Spleen (tissue), 13 donors: ENCODE measurements at places on chromosomes 16 and 17. TPM values are rescaled to one million over a fixed set of nuclear protein-coding genes. Genes with fewer than 3 reads are reported as not detected.

LPO gene
- not detected for total RNA-seq

MYH11 gene
- 114 TPM for total RNA-seq

HOXB1 gene
- total RNA-seq: not detected

KRTAP4-6 gene
- not detected for total RNA-seq

SCGB1C2 gene
- not detected for total RNA-seq

SLC5A11 gene
- total RNA-seq: 1.5 TPM

KRT24 gene
- total RNA-seq: not detected

EPN2 gene
- 26.0 TPM for total RNA-seq

ADAT1 gene
- 60.3 TPM for total RNA-seq

RASD1 gene
- total RNA-seq: 52.3 TPM

CDK5R1 gene
- 23.3 TPM for total RNA-seq

- H3K27ac ChIP-seq: no peak overlapping the region
- no peaks in the 10 kb centered on the region for H3K27me3 ChIP-seq
- no peaks in the 10 kb centered on the region for H3K36me3 ChIP-seq
- H3K4me3 ChIP-seq: no peak overlapping the region
- no peak for DNase-seq
These were observed 42.2 kb downstream of the ABAT start for GRCh38 chr16:8716592-8716991.

DNA sequence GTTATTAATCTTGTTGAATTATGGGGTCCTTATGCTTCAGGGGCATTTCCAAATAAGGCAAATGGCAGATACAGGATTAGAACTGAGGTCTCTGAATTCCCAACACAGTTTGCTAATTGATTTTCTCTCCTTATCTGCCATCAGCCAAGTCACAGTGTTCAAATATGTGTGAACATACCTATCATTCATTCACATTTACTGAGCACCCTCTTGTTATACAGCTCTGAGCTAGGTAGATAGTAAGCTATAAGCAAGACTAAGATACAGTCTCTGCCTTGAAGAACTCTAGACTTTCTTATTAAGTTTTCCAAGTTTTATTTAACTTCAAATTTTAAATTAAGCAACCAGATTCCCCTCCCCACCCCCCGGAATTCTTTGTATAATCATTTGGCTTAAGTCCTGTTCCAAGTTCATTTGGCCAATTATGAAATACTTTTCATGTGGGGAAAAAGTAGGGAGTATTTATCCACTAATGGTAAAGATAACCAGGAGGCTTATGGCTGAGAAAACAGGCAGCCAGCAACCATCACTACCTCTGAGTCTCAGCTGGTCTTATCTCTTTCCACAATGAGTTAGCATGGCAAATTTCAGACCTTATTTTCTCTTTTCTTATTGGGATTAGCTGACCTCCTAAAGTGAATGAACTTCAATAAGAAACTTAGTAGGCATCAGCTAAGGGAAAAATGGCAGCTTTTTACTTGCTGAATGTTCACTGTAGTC lies 31.4 kb upstream of the CORO6 start:
- H3K27ac ChIP-seq: no peak overlapping the region
- no peaks in the 10 kb centered on the region for H3K4me1 ChIP-seq
- H3K27me3 ChIP-seq: no peaks in the 10 kb centered on the region
- H3K4me3 ChIP-seq: no peak overlapping the region

DNA sequence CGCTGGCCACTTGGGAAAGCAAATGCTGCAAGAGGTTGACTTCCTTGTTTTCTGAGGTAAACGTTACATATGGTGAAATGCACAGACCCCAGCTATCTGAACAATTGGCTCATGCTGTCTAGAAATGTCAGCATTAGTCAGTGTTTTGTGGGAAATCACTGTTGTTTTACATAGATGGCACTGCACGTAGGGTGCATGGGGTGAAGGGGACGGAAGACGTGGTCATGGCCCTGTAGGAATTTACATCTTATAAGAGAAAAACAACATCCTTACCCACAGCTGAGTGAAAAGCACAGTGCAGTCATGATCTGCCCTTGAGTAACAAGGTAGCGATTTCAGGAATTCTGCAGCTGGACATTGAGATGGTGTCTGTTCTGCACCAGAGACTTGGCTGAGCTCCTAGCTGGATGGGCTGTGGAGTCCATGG lies 15.2 kb downstream of the RPTOR start:
- no peak overlapping the region for H3K4me3 ChIP-seq
- H3K27me3 ChIP-seq: no peaks in the 10 kb centered on the region
- peaks cover 4% of the 10 kb centered on the region for H3K4me1 ChIP-seq
- no peak overlapping the region for H3K27ac ChIP-seq
- H3K36me3 ChIP-seq: no peaks in the 10 kb centered on the region
- DNase-seq: no peak

GRCh38 chr16:2817340-2818271 lies 569 bp downstream of the PRSS21 start:
- no peaks in the 10 kb centered on the region for H3K36me3 ChIP-seq
- no peak overlapping the region for H3K27ac ChIP-seq
- H3K4me1 ChIP-seq: no peaks in the 10 kb centered on the region
- peak overlapping the region; percentile 52 for H3K4me3 ChIP-seq
- peak; percentile 66 for DNase-seq

DNA sequence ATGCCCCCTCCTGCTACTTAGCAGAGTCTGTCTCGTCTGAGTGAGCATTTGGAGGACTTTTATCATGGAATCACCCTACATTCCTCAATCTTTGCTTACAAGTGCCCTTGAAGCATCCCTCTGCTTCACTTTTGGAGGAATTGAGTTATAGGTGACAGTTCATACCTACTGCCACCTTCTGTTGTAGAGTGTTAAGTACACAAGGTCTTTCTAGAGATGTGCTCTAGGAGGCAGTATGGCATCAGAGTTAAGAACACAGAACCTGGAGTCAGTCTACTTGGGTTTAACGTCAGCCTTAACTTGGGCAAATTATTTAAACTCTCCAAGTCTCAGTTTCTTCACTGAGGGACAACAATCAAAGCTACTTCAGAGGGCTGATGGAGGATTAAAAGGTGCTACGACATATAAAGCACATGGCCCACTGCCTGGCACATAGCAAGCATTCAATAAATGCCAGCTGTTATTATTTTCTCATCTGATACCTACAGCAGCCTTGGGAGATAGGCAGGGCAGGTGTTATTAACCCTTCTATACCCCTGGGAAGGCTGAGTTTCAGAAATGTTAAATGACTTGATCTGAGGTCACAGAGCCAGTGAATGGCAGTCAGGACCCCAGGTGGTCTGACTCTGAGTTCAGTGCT lies 62.2 kb downstream of the UTP18 start:
- no peak overlapping the region for H3K4me3 ChIP-seq
- no peaks in the 10 kb centered on the region for H3K36me3 ChIP-seq
- H3K27ac ChIP-seq: no peak overlapping the region
- no peak for DNase-seq

GRCh38 chr17:64491034-64491860 lies 5.6 kb downstream of the POLG2 start:
- H3K4me1 ChIP-seq: peaks cover 30% of the 10 kb centered on the region
- no peak for DNase-seq
- no peaks in the 10 kb centered on the region for H3K27me3 ChIP-seq

DNA sequence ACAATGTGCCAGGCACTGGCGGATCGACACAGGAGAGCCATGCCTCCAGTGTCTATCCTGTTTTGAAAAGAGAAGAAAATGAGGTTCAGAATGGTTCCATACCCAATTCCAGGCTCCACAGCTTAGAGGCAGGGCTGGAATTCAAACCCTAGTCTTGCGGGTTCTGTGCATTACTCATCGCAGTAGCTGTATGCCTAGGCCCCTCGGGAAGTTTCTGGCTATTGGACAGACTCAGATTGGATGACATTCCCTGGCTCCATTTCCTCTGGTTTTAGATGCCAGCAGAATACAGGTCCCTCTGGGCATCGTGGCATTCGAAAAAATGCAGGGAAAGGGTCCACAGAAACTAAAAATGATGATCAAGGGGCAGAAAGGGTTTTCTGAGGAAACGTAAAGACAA lies 184.7 kb downstream of the COPRS start:
- no peaks in the 10 kb centered on the region for H3K36me3 ChIP-seq
- H3K27ac ChIP-seq: no peak overlapping the region
- H3K4me3 ChIP-seq: no peak overlapping the region
- DNase-seq: no peak

- DNase-seq: peak; percentile 57
- H3K27ac ChIP-seq: peak overlapping the region; percentile 72
- H3K36me3 ChIP-seq: peaks cover 48% of the 10 kb centered on the region
- H3K27me3 ChIP-seq: no peaks in the 10 kb centered on the region
These were observed 3.0 kb downstream of the PRR29 start for GRCh38 chr17:64001091-64001579.

- no peak for DNase-seq
- H3K36me3 ChIP-seq: no peaks in the 10 kb centered on the region
- H3K4me1 ChIP-seq: no peaks in the 10 kb centered on the region
These were observed 10.2 kb downstream of the NOG start for GRCh38 chr17:56603486-56604238.

DNA sequence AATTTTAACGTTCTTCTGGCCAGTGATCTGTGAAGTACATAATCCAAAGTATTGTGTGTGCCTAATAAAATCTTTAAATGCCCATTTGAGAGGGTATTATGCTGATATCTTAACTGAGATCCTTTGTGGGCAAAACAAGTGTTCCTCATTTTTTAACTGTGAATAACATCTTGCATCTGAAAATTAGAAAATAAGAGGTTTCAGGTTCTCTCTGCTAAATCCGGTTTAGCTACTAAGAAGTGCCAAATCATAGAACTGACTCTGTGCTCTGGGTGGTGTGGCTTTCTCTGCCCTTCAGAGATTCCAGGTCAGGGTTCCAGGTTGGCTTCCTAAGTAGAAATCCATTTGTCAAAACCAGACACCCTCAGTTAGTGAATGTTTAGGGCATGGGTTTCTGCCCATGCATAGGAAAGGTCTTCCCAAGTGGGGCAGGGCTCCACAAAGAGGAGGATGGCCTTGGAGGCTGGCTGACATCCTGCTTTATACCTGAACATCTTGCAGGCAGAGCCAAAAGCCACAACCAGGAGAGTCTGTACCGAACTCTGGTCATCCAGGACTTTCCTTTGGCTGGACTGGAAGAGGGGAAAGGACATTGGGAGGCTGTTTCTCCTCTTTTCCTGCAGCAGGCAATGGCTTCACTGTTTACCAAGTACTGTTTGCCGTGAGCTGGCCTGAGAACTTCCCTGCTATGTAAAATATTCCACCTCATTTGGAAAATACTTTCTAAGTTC lies 8.5 kb downstream of the ALDH3A2 start:
- H3K27me3 ChIP-seq: no peaks in the 10 kb centered on the region
- H3K27ac ChIP-seq: peak overlapping the region; percentile 54
- no peak for DNase-seq
- H3K4me3 ChIP-seq: no peak overlapping the region
- H3K4me1 ChIP-seq: peaks cover 39% of the 10 kb centered on the region
- peaks cover 19% of the 10 kb centered on the region for H3K36me3 ChIP-seq

- H3K27ac ChIP-seq: peak within 1 kb of the TSS; percentile 53
- H3K27me3 ChIP-seq: no peaks in the 10 kb centered on the region
- no peaks in the 10 kb centered on the region for H3K36me3 ChIP-seq
- peaks cover 13% of the 10 kb centered on the region for H3K4me1 ChIP-seq
- DNase-seq: peak; percentile 91
These were observed at the start of gene RND2 for GRCh38 chr17:43024407-43025289. Gene RND2 (plus strand): TSS chr17:43025231. CDS start chr17:43025348, 117 bp downstream.

GRCh38 chr17:40338941-40339649 lies 25.4 kb downstream of the GJD3 start:
- H3K36me3 ChIP-seq: no peaks in the 10 kb centered on the region
- H3K27me3 ChIP-seq: no peaks in the 10 kb centered on the region
- peaks cover 82% of the 10 kb centered on the region for H3K4me1 ChIP-seq
- no peak overlapping the region for H3K4me3 ChIP-seq
- H3K27ac ChIP-seq: peak overlapping the region; percentile 92

DNA sequence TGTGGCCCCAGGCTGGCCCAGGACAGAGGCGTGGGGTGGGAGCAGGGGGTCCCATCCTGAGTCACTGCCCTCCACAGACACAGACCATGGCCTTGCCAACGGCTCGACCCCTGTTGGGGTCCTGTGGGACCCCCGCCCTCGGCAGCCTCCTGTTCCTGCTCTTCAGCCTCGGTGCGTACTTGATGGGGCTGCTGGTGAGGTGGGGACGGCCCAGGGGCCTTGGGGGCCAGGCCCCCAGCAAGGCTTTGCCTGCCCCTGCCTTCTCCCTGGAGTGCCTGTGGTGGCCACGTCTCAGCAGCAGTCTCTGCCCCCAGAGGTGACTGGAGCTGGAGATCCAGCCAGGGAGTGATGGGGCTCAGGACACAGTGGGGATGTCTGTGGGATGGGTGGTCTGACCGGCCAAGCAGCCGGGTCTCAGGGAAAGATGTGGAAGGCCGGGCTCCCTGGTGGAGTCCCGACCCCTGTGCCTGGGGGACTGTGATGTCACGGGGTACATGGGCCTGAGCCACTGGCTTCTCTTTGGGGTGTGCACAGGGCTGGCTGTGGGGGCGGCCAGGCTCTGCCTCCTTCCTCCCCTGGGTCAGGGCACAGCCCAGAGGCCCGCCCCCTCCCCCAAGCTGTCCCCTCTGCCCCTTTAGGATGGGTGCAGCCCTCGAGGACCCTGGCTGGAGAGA lies 2.2 kb downstream of the MSLN start:
- H3K27me3 ChIP-seq: peaks cover 29% of the 10 kb centered on the region
- no peaks in the 10 kb centered on the region for H3K4me1 ChIP-seq
- no peak overlapping the region for H3K27ac ChIP-seq
- DNase-seq: no peak
- no peak overlapping the region for H3K4me3 ChIP-seq

DNA sequence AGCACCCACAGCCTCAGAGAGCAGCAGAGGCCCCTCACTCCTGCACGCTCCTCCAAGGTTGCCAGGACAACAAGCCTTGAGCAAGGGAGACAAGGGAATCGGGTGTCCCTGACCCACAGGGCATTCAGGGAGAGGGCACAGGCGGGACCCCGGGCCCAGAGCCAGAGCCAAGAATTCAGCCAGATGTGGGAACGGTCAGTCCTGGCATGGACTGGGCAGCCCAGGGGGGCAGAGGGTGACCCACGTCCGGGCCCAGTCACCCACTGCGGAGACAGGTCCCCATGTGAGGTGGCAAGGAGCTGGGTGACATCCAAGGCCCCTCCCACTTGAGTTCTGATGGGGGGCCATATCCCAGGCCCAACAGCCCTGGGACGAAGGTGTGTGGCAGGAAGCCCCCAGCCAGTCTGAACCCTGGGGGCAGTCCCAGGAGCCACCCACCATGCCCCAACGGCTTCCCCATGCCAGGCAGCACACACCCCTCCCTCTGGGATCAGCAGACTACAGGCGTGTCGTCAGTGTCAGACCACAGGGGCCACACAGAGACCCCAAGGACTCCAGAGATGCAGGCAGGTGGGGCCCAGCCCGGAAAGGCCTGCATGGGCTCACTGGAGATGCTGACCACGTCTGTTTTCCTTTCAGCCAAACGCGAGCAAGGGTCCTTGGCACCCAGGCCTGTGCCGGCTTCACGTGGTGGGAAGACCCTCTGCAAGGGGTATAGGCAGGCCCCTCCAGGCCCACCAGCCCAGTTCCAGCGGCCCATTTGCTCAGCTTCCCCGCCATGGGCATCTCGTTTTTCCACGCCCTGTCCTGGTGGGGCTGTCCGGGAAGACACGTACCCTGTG lies 23.0 kb downstream of the USP6 start:
- H3K27ac ChIP-seq: no peak overlapping the region
- DNase-seq: no peak
- no peaks in the 10 kb centered on the region for H3K36me3 ChIP-seq
- no peaks in the 10 kb centered on the region for H3K27me3 ChIP-seq

GRCh38 chr16:67783353-67783725 lies 23.0 kb downstream of the RANBP10 start:
- H3K4me3 ChIP-seq: no peak overlapping the region
- peaks cover 68% of the 10 kb centered on the region for H3K4me1 ChIP-seq
- peaks cover 9% of the 10 kb centered on the region for H3K36me3 ChIP-seq
- DNase-seq: no peak
- no peaks in the 10 kb centered on the region for H3K27me3 ChIP-seq
- no peak overlapping the region for H3K27ac ChIP-seq
